ENCODE measurements at places on chromosomes 11 and 22.

DNA sequence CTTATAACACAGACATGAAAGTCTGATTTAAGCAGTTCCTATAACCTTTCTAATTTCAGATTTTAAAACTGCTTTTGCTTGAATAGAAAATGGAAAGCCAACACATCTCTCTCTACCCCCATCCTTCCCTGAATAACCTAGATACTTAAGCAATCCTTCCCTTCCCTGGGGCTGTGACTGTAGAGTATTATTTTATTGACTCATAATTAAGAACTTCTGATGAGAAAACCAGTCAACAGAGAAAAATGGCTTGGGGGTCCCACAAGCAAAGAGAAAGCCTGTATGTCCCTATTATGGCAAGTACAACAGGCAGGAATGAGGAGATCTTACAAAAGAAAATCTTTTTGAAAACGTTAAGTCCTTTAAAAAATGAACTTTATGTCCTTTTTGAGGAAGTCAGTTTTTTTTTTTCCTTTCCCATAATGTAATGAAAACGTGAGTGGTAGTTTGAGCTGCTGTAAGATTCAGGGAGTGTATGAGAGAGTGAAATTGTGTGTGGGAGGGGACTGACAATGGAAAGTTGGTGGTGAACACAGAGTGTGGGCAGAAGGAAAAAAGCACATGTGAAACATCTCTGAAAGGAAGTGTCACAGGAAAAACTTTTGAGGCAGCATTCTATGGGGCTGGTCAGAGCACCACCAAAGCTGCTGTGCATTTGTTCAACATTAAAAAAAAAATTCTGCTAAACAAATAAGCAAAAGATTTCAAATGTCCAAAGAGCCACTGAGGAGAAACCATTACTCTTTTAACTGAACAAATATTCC is 154.6 kb downstream of the MAML2 start:
- DNase-seq: no peak

DNA sequence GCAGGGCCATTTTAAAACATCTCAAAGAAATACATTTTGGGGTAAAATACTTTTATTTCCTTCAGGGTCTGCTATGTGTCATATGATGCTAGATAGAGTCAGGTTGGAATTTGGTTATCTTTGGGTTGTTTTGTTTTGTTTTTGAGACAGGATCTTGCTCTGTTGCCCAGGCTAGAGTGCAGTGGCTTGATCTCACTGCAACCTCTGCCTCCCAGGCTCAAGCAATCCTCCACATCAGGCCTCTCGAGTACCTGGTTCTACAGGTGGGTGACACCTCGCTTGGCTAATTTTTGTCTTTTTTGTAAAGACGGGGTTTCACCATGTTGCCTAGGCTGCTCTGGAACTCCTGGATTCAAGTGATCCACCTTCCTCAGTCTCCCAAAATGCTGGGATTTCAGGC is 17.3 kb downstream of the DENND5A start:
- DNase-seq: no peak

DNA sequence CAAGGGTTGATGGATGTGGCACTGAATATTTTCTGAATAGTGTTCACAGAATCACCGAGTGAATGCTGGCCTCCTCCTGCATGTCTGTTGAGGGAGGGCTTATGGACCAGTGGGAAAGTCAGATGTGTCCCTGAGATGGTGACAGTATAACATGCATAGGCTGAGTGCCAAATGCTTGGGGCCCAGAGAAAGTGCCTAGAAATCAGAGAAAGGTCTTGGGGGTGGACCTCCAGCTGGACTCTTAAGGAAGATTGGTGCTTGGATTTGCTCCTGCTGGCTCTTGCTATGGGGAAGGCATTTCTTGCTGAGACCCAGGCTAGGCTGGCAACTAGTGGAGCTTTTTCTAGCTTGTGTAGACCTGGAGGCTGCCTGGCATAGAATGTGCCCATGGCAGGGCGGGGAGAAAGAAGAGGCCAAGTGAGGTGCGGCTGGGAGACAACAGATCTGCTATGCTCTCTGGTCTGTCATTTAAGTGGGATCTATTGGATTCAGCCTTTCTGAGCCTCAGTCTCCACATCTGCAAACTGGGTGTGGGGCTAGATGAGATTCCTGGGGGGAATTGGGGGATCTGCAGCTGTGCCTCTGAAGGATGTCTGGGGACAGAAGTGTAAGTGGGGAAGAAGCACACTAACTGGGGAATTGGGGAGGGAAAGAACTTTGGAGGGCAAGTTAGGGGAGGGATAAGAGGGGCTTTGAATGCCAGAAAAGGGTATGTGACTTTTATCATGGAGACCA is 27.4 kb downstream of the ZNRF3 start:
- no peak for DNase-seq

GRCh38 chr11:24642648-24643047 is 145.8 kb downstream of the LUZP2 start:
- no peak for DNase-seq

DNA sequence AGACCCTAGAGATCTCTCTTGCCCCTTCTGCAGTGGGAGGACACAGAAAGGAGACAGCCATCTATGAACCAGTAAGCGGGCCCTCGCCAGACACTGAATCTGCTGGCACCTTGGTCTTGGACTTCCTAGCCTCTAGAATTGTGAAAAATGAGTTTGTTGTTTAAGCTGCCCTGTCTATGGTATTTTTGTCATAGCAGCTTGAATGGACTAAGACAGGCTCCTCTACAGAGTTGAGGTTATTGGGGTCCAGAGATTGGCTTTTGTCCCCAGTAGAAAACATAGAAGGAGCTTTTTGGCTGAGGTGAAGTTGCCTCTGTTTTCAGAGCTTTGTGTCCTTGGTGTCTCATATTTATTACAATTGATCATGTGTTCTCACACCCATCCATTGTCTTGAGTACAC is 77.2 kb downstream of the STIM1 start:
- DNase-seq: no peak

DNA sequence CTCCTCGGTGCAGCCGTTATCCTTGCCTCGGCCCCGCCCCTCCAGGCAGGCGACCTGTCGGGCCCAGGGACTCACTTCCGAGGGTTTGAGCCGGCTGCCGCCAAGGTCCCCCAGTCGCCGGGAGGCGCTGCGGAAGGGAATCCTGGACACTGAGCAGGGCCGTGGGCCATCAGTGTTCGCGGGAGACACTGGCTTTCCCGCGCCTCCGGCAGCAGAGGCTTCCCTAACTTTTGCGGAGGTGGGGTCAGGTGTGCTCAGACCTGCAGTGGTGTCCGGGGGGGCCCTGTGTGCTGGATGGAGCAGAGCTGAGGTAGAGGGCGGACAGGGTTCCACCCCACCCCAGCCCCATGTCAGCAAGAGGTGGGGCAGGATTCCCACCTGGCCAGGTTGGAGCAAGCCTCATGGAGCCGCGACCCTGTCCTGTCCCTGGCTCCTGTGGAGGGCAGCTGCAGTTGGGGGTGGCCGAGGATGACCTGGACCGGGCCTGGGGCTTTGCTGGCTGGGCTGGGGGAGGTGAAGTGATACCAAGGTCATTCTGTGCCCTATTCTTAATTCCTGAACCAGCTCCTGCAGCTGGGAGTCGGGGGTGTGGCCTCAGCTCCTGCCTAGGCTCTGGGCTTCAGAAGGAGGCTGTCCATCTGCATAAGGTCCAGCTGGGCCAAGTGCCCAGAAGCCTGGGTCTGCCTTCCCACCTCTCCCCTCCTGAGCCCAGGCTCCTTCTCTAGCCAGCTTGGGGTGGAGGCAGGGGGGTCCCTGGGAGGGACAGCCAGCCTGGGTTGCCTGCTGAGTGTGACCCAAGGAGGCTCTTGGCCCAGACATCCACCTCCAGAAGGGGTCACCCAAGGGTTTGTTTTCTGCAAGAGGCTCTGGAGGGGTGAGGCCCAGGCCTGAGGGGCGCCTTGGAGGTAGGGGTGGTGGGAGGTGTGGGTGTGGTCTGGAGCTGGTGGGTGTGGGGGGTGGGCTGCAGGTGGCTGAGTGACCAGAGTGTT is 8.4 kb downstream of the TSPAN4 start:
- DNase-seq: no peak

GRCh38 chr11:74366576-74366975 is 31.7 kb downstream of the PGM2L1 start:
- DNase-seq: no peak

GRCh38 chr11:6656936-6657335 is 1.3 kb upstream of the DCHS1 start:
- DNase-seq: no peak

DNA sequence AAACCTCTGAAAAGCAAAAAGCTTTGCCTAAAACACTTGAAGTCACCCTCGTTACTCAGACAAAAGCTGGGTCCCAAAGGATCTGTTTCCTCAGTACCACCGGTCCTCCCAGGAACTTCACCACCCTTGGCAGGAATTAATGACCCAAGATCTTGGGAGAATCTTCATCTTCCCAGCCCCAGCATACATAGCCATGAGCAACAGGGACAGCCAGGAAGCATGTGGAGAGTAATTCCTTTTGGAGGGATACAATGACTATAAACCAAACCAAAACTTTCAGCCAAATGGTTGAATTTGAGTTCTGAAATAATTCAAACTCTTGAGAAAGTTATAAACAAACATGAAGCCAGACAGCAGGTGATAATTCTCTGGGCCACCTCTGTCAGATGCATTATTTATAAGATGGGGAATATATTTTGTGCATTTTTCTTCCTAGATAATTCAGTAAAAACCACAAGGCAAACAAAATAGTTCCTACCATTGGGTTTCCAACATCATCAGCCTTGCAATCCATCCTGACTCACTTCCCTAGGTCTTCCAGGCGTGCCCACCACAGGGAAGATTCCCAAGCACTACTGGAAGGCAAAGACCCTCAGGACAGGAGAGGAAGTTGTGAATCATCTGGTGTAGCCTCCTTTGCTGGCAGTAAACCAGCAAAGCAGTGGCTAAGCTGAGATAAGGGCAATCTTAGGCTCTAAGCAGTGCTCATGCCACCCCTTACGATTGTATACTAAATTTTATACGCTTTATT is 71.7 kb upstream of the DRD2 start:
- no peak for DNase-seq

GRCh38 chr11:5596607-5597201 is at the start of gene TRIM6:
Gene TRIM6 (plus strand): TSS chr11:5596637. CDS start chr11:5596898, 261 bp downstream.
- peak; percentile 39 for DNase-seq

DNA sequence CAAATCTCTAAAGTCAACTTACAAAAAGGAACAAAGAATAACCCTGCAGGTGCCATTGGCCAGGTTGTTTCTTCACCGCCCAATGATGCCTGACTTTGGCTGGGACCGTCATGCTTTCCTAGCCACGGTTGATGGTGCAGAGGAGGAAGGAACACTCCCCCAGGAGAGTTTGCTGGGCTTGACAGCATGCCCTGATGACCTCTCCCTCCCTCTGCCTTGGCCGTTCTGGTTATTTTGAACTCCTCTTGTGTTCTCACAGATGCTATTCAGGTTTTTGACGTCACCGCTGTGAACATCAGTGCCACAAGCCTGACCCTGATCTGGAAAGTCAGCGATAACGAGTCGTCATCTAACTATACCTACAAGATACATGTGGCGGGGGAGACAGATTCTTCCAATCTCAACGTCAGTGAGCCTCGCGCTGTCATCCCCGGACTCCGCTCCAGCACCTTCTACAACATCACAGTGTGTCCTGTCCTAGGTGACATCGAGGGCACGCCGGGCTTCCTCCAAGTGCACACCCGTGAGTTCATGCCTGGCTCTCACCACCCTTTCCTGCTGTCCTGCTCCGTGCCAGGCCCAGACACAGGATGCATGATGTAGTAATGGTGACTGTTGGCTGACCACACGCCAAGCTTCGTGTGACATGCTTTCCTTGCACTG is 89.0 kb upstream of the OR4B1 start:
- DNase-seq: no peak

DNA sequence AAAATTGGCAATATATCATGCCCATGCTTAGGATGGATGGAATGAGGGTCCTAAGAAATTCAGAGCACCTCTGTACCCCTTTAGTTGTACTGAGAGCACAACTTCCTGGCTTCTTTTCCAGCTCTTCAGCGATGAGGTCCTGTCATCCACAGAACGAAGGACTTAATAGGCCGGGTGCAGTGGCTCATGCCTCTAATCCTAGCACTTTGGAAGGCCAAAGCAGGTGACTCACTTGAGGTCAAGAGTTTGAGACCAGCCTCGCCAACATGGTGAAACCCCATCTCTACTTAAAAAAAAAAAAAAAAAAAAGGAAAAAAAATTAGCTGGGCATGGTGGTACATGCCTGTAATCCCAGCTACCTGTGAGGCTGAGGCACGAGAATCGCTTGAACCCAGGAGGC is 125.3 kb upstream of the BMAL1 start:
- no peak for DNase-seq

DNA sequence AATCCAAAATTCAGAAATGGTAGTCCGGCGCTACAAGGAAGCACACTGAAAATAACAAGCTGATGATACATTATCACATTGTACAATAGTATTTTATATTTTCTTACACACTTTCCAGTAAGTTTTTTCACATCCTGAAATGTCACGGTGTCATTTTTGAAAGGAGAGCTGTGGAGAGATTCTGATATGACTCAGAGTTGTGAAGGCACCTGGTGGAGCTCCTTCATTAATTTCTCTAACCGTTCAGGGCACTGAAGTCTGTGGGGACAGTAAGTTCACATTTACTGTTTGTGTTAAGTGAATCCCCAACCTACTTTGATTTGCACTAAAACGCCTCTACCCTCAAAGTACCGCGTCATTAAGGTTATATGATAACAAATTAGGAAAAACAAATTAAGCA is 13.3 kb downstream of the LDHAL6A start:
- no peak for DNase-seq

- no peak for DNase-seq
Measured at GRCh38 chr11:14320020-14320419, 39.0 kb downstream of the RRAS2 start.

DNA sequence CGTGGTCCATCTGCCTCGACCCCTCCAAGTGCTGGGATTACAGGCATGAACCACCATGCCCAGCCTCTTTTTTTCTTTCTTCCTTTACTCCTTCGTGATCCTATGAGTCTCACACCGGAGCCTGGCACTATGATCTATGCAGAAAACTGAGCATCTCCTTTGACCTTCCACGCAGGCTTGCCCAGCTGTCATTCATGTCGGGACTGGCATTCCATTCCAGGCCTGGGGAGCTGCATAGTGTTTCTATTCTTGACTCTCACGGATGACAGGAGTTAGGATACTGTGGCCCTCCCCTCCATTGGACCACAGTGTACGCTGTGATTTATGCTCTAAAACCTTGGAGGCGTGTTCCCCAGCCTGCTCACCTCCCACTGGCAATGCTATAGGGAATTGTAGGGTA is 611.8 kb downstream of the BRD1 start:
- no peak for DNase-seq

GRCh38 chr11:2436013-2436520 is 8.2 kb downstream of the TRPM5 start:
- DNase-seq: no peak

DNA sequence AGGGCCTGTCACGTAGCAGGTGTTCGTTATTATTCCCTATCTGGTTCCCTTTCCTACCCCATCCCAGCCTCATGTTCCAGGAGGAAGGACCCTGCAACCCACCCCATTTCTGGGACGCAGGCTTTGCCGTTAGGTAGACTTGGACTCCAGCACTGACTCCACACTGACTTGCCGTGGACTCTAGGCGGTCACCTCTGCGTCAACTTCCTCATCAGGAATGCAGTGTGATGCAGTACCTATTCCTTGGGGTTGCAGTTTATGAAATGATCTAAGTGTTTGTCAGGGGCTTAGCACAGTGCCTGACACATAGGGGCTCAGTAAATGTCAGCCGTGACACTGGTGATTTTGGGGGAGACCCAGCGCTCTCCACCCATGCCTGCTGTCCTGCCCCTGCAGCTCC is 16.8 kb downstream of the DGKZ start:
- no peak for DNase-seq
